ENCODE measurements at places on chromosomes 2 and 18.

DNA sequence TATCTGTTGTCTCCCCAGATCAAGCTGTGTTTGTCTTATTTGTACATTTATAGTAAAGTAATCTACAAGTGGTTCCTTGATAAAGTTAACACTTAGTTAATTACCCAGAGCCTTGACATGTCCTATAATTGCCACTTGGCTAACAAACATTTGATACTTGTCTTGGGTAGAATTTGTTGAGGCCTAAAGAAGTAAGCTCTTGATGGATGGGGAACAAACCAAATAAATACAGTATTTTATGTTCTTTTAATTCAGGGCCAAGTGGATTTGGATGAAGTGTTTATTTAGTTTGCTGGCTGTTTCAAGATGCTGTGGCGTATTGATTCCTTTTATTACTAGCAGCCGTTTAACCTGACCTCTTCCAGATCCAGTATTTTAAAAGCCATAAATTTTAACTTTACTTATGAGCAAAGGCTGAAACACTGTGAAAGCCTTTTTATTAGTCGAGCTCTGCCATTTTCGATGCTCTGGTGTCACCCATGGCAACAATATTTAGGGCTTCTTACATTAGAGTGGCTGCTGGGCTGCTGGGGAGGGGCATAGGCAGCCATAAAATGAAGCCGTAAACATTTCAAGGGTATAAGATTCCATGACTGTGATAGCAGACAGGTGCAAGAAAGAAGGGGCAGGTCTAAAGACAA is 401.6 kb upstream of the NRP2 start:
- DNase-seq, result no peak

DNA sequence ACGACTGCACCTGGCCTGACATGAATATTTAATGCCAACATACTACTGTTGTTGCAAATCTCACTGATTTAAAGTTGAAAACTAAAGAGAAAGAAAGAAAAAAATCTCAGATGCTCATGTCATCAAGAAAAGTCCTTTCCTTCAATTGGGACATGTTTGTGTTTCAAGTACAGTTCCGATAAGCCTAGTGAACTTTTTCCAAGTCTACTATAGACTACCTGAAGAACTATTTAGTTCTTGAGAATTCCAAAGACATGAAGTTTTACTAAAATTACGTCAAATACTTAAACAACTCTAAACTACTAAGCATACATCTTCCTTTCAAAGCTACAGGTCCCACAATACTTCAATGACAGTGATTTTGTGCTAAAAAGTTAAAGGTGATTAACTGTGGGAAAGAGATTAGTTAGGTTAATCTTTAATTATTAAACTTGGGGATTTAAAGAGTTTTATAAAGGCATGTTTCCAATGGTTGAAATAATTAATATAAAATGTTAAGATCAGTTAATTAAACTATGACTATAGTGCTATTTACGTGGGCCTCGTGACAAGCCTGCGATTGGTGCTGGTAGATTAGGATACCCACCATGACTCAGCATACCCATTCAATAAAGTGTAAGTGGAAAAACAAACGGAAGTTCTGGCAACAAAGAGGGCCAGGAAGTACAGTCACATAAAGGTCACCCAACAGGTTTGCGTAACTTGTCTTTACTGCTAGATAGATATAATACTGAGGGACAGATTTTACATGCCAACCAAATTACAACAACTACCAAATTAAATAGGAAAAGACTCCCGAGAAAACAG is 55.5 kb downstream of the SEPTIN10 start:
- no peak for DNase-seq

DNA sequence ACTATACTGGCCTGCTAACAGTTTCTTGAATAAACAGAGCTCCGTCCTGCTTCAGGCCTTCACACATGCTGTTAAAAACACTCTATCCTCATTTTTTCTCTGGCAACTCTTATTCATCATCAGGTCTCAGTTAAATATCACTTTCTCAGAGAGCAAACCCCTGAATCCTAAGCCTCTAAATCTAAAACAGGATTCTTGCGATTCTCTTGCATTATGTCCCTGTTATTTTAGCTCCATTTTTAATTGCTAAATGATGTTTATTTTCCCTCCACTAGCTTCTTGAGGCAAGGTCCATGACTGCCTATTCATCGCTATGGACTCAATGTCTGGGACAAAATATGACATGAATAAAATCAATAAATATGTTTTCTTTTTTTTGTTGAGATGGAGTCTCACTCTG is 190.7 kb upstream of the SMAD7 start:
- DNase-seq, result no peak

DNA sequence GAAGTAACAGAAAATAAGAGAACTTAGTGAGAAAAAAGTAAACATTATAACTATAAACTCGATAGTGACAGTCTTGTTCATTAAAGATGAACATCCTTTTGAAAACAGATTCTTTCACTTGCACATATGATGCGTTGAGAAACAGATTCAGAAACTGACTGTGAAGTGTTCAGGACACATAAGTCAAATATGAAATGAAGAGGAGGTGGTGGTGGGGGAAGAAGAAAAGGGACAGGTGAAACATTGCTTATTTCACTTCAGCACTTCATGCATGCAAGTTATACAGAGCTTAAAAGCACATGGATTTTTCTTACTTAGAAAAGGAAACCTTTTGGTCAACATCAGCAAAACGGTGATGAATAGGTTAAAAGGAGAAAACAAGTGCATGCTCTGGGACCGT is 42.5 kb downstream of the STAT4 start:
- DNase-seq, result no peak

DNA sequence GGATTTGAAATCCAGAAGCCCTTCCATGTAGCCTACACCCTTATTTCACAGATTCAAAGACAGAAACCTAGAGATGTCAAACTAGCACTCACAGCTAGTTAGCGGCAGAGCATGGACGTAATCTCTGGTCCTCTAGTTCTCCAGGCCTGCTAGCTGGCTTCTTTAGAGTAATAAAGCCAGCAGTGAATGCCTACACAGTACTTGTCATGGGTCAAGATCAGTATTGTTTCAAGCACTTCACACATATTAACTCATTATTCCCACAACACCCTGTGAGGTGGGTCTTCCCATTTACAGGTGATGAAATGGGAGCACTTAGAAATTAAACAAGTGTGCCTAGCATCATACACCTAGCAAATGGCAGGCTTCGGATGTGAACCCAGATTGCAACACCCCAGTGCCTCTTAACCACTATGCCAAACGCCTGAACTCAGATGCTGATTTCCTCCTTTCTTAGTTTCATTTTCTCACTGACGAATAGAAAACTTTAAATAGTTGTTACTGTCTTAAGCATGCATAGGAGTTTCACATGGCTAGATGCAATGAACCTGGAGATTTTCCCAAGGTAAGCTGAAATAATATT is 14.5 kb upstream of the ZBTB14 start:
- DNase-seq, result no peak

- DNase-seq, result no peak
These were observed 116.9 kb downstream of the RND3 start for GRCh38 chr2:150370561-150370960.

- DNase-seq, result no peak
These were observed 37.9 kb downstream of the BUB1 start for GRCh38 chr2:110639972-110640371.

GRCh38 chr18:48668466-48669179 is 129.8 kb downstream of the CTIF start:
- no peak for DNase-seq

- no peak for DNase-seq
These were observed 13.6 kb upstream of the CREB1 start for GRCh38 chr2:207516206-207516605.

DNA sequence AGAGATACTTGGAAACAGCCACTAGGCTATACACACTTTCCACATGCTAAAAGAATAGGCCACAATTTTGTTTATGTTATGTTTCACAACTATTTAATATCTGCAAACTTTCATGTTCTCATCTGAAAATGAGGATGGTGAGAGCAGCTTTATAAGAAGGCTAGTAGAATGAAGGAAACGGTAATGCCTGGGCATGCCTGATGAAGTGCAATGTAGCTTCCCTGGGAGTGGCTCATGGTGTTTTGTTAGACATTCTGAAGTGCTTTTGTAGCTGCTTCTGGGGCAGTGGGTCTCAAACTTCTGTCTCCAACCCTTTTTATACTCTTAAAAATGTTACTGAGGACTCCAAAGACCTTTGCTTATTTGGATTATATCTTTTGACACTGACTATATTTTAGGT is 193.3 kb upstream of the VWC2L start:
- no peak for DNase-seq

- DNase-seq, result no peak
These were observed 43.4 kb downstream of the MRO start for GRCh38 chr18:50776383-50776782.

DNA sequence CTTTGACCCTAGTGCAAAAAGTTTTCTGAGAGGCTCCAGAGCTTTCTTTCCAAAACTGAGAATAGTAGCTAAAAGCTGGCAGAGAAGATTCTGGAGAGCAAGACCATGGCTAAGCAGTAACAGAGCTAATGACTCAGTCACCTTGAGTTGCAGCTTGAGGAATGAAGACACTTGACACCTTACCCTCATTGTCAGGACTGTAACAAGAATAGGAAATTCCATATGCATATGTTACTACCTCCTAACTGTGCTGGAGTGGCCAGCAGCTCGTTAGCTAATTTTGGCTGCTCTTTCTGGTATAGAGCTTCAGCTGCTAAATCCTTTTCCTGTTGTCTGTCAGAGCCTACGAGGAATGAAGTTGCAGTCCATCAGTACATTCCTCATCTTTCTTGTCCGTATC is 68.6 kb upstream of the LHCGR start:
- no peak for DNase-seq

- no peak for DNase-seq
These were observed 270.7 kb upstream of the CELF4 start for GRCh38 chr18:37836071-37836970.

DNA sequence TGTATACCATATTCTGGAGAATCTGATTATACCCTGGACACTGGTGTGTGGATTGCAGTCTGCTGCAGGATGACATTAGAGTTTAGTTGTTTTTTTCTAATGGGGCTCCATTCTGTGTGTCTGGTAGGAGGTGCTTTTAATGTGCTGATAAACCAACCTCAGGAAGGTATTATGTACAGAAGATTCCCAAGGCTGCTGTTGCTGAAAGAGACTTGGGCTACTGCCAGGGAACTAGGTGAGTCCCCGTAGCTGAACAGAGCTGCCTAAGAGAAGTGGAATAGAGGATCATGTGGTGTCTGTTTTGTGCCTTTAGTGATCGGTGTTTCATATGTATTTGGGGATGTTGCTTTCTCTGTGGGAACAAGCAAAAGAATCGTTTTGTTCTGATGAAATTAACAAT is 16.5 kb downstream of the SPATA3 start:
- DNase-seq, result no peak

DNA sequence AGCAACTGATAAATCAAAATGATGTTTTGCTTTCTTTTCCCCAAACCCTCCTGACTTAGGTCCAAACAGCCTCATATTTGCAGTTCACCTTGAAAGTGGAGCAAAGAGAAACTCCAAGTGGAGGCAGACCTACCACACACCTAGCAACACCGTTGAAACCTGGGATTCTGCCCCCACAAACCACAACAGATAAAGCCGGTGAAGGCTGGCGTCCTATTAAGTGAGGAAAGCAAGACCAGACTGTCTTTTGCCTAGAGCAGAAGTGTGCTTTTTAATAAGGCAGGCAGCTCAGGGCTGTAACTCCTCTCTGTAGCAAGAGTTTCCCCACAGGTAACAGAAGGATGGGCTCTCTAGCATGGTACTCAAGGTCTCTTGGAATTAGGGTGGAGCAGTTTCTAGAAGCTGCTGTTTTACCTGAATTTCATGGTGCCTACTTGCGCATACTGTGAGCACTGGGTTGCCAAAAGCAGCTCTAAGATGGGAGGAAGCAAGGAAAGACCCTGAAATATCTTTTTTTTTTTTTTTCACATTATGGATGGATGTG is 336.9 kb downstream of the BCL11A start:
- DNase-seq, result no peak

GRCh38 chr2:66602341-66602740 is 167.4 kb downstream of the MEIS1 start:
- DNase-seq, result no peak

DNA sequence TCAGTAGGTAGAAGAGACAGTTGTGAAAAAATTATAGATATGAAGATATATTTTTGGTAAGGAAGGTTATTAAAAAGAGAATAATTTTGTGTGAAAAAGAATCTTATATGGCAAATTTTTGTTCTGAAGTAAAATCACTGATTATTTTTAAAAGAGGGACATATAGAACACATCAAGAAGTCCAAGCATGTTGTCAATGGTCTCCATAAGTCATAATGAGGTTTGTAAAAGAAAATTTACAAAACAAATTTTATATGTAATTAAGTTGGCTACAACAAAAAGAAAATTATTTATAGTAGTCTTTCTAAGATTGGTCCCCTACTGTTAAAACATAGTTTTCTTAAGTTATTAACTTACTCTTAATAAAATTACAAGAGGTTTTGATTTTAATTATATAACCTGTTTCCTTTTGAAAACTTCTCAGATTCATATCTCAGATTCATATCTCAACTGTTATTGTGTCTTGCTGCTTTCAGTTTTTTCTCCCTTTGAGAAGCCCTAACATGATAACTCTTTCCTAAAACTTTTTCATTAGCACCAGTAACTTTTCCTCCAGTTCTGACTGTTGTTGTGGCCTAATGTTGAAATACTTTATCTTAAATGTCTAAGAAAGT is 81.2 kb downstream of the SH3YL1 start:
- DNase-seq, result no peak

- no peak for DNase-seq
These were observed 131.4 kb upstream of the SLC1A4 start for GRCh38 chr2:64857581-64858471.

- DNase-seq, result peak; percentile 53
These were observed 9.8 kb upstream of the ZNF397 start for GRCh38 chr18:35231052-35231451.
